ENCODE measurements at places on chromosomes 2 and 18.

GRCh38 chr2:84732897-84733778 lies 147.7 kb downstream of the TRABD2A start:
- no peak for ATAC-seq

DNA sequence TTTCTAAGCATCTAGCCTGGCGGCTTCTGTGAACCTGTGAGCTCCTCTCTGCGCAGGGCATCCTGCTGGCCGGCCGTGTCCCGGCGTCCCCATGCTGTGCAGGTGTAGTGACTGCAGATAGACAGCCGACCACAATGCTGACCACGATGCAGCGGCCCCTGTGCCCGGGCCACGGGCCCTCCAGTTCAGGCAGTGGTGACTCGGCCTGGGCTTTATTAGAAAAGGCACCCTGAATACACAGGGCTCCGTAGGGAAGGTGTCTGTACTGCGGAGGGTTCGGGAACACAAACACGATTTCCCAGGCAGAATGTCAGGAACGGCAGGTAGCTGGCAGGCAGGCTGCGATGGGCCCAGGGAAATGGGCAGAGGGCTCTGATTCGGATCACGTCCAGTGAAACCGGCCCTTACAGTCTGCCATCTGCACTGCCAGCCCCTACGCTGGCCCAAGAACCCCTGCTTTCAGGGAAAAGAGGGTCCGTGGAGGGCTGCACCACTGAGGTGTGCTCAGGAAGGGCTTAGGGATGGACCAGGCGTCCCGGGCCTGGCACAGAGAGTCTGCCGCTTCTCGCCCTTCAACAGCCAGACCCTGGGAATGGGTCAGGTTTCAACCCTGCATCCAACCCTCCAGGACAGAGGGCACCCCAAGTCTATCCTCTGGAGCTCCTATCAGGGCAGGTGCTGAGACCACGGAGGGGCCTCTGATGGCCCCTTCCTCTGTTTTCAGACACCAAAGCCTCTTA lies 196.5 kb downstream of the HDAC4 start:
- ATAC-seq, result peak; percentile 13

GRCh38 chr2:1594373-1595171 lies 149.7 kb downstream of the PXDN start:
- no peak for ATAC-seq

GRCh38 chr2:122639176-122639575 lies 883.7 kb downstream of the TSN start:
- no peak for ATAC-seq

- ATAC-seq, result no peak
Measured at GRCh38 chr2:165648801-165649200, 145.2 kb downstream of the GALNT3 start.

GRCh38 chr2:222782201-222782730 lies 78.6 kb upstream of the ACSL3 start:
- ATAC-seq, result no peak

DNA sequence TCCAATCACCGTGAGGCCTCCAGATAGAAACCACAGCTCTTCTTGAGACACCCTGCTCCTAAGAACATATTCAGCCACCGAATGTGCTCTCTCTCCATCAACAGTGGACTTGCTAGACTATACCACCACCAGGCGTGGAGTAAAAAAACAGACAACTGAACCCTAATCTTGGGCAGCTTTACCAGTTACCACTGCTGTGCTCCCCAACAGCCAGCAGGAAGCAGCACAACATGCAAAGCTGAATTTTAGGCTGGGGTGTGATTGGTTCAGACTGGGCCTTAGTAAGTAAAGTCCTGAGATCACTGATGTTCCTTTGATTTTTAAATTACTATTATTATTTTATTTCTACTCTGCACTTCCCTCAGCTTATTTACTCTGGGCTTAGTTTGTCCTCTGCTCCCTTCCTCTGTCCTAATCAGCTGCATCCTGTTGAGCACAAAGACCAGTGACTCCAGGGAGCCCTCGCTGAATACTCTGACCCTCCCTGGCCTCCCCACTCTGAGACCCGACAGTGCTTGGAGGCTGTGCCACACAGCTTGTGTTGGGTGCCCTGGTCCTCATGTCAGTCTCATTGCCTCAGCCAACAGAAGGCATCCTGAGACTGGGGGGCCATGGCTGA lies 21.9 kb downstream of the MRPL35 start:
- ATAC-seq, result peak; percentile 72

DNA sequence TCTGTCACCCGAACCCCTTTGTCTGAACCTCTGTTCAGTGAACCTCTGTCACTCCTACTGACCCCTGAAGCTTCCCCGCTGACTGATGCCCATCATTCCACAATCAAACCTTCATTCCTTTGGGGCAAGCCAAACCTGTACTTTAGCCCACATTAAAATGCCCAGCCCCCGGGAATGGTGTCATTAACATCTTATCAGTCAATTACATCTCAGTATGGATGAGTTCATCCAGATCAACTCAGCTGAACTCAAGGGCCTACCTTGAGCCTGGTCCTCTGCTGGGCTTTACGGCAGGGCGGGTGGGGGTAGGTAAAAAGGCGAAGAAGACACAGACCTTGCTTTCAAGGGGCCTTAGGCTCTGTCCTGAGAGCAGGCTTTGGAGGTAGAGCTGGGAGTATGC lies 154.4 kb upstream of the SMAD2 start:
- no peak for ATAC-seq

- ATAC-seq, result no peak
Measured at GRCh38 chr18:52254367-52254766, 85.6 kb upstream of the DCC start.

GRCh38 chr2:133843091-133843490 lies 274.8 kb upstream of the NCKAP5 start:
- no peak for ATAC-seq

DNA sequence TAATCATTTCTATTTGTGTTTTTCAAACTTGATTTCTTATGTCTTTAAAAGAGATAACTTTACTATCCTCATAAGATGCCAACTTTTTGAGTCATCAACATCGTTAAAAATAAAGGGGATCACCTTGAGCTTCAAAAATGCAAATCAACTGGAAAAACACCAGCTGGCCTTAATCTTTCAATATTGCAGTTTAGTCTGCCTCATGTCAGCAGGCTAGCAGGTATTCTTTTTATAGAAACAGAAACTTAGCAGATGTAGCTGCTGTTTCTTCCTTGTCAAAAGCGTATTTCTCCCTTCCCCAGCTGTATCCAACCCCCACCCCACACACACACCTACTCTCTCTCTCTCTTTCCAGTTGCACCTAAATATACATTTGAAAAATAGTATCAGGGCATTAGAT lies 154.1 kb upstream of the ZNF804A start:
- no peak for ATAC-seq

- no peak for ATAC-seq
Measured at GRCh38 chr2:142786918-142787702, 90.4 kb upstream of the KYNU start.

DNA sequence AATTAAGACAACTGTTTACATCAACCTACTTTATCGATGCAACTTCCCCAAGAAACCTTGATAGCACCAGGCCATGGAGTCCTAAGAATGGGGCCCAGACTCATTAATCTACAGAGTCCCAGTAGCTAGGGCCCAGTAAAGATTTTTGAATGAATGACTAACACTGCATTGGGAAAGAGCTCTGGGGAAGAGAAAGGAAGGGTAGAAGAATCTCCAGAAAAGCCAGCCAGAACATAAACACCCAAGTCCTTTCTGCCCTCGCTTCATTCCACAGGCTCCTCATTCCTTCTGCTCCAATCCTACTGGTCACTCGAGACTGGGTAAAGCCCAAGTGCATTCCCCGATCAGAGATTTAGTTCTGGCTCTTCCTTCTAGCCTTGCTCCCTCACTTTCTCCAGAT lies 44.3 kb downstream of the CYRIA start:
- ATAC-seq, result no peak

DNA sequence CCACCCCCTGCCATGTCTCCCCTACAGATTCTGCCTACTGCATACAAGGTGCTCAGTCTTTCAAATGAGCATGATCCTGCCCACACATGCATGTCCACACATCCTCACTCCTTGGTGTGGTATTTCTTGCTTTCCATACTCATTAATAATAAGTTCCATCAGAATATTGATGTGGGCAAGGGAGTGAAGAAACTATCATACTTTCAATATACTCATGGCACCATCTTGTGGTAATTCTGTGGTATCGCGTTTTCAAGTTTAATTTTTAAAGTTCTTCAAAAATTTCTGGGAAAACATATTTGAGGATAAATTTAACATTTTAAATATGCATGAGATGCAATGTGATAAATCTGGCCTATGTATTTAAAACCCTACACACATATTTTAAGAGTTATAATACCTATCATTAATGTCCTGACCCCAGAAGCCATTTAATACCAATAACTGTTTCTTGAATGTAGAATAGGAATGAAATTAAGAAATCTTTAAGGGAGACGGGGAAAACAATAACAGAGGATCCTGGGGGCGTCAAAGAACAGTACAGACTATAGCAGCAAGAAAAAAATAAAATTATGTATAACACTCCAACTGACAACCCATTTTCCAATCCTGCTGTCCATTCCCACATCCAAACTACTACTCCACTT lies 110.1 kb downstream of the ZNF385B start:
- no peak for ATAC-seq

GRCh38 chr2:217915706-217916105 lies 87.1 kb downstream of the TNS1 start:
- no peak for ATAC-seq

DNA sequence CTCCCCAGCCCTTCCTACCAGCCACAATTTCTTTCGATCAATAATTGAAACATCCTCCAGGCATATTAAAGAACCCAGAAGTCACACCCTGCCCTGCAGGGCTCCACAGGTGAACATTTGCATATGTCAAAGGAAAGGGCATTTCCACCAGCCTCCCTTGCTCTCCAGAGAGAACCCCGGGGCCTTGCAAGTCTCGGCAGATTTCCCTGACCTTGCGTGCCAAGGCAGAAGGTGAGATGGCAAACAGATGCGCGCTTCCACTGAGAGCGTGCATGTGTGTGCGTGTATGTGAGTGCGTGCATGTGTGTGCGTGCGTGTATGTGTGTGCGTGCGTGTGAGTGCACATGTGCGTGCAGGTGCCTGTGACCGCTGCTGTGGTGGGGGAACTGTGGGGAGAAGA lies 120.3 kb downstream of the INO80D start:
- peak; percentile 70 for ATAC-seq

- no peak for ATAC-seq
Measured at GRCh38 chr2:171847627-171848026, 46.4 kb downstream of the SLC25A12 start.

- ATAC-seq, result no peak
Measured at GRCh38 chr2:131121464-131121863, 16.3 kb downstream of the PLEKHB2 start.

GRCh38 chr2:128594953-128595677 lies 276.4 kb upstream of the HS6ST1 start:
- no peak for ATAC-seq

DNA sequence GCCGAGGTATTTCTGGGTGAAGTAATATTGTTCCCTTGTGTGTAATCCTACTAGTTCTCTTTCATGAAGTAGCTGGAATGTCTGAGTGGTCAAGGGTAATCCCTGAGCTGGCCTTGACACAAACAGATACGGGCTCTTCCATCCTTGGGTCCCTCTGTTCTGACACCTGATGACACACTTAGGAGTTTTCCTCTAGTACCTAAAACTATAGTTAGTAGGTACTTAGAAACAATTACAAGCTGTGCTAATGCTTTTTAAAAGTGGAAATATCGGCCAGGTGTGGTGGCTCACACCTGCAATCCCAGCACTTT lies 59.2 kb upstream of the IL1R1 start:
- ATAC-seq, result no peak

GRCh38 chr2:55721596-55722215 lies 28.1 kb upstream of the PNPT1 start:
- peak; percentile 81 for ATAC-seq

- peak; percentile 24 for ATAC-seq
Measured at GRCh38 chr2:61471905-61472805, 1.3 kb upstream of the USP34 start.

DNA sequence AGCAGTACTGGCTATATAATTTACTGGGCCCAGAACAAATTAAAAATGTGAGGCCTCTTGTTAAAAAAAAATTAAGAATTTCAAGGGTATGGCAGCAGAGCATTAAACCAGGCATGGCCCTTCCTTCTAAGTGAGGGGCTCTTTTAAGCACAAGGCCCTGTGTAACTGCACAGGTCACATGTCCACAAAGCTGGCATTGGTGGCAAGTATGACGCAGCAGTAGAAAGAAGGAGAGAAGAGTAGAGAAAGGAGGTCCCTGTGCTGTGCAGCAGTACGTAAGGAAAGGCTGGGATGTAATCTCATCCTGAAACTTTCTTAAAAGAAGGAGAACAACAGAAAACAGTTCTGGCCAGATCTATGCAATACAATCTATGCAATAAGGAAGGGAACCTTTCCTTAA lies 51.2 kb downstream of the MBD2 start:
- ATAC-seq, result no peak

DNA sequence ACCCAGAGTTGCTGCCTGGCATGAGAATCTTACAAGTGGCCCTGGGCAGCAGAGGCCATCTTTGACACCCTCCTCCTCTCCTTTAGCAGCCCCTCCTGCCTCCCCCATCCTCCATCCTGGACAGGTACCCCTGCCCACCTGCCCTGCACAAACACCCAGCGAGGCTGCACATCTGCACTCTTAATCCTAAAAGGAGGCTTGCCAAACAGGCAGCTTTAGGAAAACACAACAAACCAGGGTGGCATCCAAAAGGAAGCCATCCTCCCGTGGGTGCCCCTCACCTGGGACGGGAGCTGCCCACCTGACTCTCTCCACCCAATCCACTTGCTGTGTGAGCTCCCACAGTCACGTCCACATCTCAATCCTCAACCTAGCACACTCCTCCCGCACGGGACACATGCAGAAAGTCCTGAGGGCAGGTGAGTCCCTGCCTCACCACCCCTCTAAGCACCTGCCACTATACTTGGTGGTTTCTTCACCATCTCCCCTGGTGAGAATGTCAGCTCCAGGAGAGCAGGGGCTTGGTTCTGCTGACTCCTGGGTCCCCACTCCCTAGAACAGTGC lies 5.8 kb downstream of the BIN1 start:
- no peak for ATAC-seq

DNA sequence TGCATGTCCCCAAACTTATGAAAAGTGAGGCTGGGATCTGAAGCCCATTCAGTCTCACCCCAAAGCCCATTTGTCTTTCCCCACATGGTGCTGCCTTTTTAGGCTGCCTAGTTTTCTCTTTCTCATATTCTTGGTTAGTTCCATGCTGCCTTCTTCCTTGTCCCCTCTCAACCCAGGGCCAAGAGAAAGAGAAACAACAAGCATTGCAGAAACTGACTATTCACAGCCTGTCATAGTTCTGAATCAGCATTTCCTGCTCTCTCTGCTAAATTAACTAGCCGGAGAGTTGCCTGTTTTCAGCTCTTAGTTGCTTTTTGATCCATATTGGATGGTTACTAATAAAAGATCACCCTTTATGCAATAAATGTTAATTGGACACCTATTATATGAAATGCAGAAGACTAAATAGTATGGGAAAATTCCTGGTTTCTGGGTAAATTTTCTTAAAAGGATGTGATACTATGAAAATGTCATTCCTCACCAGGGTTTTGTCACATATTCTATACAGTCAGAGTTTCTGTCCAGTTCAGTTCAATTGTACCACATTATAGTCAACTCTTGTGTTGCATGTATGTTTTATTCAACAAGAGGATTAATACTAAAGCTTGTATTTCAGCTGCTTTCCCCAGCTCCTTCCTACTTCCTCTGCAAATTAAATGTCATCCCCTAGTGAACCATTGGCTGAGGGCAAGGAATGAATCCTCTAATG lies 246.5 kb downstream of the GALR1 start:
- ATAC-seq, result no peak
